ENCODE measurements at places on chromosomes 2 and 18.

DNA sequence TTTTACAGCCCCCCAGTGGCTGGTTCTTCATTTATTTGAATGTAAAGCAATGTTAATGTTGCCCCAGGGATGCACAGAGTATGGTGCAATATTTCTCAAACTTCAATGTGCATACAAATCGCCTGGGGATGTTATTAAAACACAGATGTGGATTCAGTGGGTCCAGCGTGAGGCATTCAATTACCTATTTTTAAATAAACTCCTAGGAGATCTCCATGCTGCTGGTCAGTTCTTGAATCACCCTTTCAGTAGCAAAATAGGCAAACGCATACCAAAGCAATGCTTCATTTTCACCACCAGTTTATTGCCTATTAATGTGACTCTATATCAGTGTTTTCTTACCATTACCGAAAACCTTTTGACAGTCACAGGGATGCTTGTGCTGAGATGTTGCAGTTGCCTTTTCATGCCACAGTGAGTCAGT is 530.7 kb downstream of the CBLN2 start:
- DNase-seq, result no peak

- no peak for DNase-seq
Measured at GRCh38 chr2:8465560-8465959, 216.3 kb upstream of the ID2 start.

DNA sequence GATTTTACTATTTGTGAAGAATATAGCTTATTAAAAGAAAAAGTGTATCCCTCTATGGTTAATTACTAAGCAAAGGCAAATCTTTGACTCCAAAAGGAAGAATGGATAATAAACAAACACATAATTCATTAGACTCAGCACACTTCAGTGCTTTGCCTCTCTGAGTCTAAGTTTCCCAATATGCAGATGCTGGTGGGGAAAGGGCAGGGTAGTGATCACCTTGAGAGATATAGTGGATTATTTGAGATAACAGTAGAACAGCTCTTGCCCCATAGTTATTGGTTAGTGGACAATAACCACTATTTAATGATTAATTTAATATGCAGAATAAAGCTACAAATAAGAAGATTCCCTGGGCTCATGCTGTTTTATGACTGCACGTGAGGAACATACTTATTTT is 98.2 kb upstream of the SLC8A1 start:
- DNase-seq, result no peak

DNA sequence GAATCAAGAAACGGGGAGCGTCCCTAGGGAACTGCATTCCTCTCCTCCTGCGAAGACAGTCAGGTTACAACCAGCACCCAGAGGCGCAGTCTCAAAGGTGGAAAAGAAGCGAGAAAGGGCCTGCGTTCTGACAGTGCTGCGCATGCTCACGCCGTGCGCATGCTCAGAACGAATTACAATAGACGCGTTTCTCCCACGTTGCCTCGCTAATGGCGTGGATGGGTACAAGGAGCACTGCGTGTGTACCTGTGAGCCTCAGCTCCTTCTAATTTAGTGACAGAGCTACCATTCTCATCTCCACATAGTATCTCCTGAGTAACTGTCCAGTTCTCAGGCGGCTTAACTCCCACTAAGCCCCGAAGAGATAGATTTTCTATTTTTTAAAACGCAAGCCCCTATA is 448.8 kb downstream of the TXNL1 start:
- DNase-seq, result no peak

- no peak for DNase-seq
Measured at GRCh38 chr18:79922971-79923411, 28.5 kb downstream of the SLC66A2 start.

DNA sequence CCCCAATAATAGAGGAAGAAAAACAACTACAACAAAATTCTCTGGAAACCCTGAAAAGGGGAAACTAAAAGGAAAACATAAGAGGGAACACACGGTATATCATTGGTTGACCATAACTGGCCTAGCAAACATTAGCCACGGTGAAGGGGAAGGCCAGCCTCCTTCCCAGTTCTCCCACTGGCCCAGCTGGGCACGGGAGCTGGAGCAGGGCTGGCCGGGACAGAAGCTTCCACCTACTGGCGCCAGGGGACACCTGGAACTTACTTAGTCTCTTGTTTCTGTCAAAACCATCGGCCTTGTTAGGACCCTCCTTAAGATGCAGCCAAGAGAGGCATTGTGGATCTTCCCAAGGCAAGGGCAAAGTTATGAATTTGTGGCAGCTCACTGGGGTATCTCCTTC is 56.1 kb upstream of the DLGAP1 start:
- DNase-seq, result no peak

GRCh38 chr18:26357960-26358359 is 131.7 kb downstream of the TAF4B start:
- DNase-seq, result no peak

DNA sequence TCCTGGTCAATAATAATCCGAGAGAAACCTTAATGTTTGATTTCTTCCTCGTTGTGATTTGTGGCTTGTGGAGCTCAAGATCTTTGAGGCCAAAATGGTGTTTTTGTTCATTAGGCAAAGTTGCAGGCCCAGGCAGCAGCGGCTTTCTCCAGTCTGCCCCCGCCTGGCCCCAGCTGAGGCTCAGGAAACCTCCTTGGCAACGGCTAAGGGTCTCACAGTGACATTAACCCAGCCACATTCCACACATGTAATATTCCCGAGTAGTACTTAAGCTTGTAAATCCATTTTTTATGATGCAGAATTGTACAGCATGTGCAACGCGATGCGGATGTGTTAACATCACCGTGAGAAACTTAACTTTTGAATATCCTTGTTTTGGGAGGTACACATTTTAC is 200.1 kb downstream of the BCL11A start:
- DNase-seq, result no peak

GRCh38 chr2:170953941-170954340 is 24.9 kb downstream of the GORASP2 start:
- DNase-seq, result no peak

GRCh38 chr18:58590839-58591238 is 38.1 kb downstream of the ALPK2 start:
- DNase-seq, result no peak

DNA sequence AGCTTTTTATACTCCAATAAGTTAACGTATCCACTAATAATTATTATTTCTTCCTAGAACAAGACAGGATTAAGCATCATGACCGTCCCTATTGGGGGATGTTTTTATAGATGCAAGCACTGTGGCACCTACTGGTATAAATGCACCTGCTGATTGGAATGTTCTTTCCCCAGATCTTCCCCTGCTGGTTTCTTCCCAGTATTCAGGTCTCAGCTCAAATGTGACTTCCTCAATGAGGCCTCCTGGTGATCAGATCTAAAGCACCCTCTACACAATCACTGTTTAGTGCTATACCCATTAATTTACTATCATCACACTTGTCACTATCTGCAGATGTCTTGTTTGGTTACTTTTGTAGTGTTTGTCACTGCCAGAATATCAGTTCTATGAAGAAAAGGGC is 3.9 kb upstream of the TYMS start:
- no peak for DNase-seq

GRCh38 chr2:216379977-216380376 is 7.7 kb upstream of the MARCHF4 start:
- DNase-seq, result no peak

- no peak for DNase-seq
Measured at GRCh38 chr18:64219517-64219916, 70.6 kb upstream of the LINC00305 start.

DNA sequence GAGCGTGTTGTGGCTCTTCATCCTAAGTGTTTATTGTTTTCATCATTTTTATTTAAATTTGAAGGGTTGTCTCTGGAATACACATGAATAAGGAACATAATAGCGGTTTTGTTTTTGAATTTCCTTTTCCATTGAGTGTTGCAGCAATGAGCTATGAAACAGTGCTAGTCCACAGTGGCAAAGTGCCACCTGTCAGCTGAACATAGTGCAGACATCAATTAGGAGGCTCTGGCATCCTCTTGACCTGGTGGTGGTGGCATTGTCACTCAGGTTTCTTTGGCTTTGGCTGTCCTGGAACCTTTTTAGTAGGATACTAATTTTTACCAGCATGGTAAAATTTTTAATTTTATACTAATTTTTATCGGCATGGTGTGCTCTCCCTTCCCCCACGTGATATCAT is 63.2 kb downstream of the UGGT1 start:
- no peak for DNase-seq

GRCh38 chr2:110886826-110887573 is 154.6 kb downstream of the ACOXL start:
- DNase-seq, result no peak

GRCh38 chr2:69309351-69310110 is 77.5 kb downstream of the GFPT1 start:
- peak; percentile 2 for DNase-seq

DNA sequence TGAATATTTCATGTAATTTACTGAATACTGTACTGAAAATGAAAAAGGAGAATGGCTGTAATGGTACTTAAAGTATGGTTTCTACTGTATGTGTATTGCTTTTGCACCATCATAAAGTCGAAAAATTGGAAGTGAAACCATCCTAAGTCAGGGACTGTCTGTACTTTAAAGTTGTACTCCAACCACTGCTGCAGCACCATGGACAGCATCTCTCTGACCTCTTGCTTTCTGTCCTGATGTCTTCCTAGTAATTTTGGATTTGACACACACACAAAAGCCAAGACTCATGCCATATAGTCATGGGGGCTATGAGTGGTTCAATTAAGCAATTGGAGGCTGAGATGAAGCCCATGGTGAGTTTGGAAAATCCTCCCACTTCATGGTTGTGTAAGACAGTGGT is 256.3 kb upstream of the PKDCC start:
- no peak for DNase-seq

- peak; percentile 1 for DNase-seq
Measured at GRCh38 chr2:193806088-193806774, 1611.5 kb upstream of the TMEFF2 start.

- DNase-seq, result no peak
Measured at GRCh38 chr2:1234731-1235308, 178.4 kb upstream of the TPO start.

DNA sequence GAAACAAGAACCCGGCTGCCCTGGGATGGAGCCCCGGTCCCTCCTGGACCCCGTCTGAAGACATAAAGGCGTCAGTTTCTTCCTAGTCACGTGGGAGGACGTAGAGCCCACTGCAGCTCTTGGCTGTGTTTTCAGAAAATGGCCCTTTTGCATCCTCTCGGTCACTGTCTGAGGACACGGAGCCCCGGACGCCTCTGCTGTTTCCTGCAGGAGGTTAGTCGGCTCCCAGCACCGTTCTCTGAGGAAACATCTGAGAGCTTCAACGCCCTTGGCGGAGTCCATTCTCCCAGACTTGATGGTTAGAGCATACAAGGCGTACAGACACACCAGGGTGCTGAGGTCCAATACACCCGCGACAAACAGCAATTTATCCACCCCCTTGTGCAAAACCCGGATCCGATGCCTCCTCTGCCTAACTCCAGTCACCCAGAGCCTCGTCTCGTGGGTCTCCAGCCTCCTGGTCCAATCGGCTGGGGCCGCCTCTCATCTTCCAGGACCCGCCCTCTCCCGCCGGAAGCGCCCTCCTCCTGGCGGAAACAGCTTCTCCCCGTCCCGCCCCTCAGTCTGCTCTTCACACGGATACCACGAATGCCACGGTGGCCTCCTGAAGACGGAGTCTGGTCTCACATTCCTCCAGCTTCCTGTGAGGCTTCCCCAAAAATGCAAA is 119.4 kb downstream of the TMEM18 start:
- DNase-seq, result no peak

DNA sequence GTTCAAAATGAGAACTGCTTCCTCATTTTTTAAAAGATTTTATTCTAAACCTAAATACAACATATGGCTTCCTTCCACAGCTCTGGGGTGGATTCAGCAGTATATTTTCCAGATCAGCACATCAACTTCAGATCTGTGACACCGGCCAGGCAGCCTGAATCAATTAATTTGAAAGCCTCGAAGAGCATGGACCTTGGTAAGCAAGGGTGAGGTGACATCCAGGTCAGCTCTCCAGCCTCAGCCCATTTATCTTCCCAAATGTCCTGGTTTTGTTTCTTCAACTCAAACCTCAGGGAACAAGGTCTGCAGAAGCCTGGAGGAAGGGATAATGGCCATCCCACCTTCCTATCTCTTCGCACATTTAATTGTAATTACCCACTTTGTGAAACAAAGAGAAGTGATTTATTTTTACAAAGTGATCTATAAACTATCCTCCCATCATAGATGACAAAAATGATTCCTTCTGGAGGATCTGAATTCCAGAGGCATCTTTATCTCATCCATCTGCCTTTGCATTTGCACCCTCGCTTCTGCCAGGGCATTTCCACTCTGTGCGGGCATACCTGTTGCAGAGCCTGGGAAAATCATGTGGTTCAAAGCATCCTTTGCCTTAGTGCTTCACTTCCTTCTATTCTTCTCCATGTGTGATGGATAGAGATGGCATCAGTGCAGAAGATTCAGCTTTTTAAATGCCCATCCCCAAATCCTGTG is 489.0 kb upstream of the NRP2 start:
- no peak for DNase-seq

GRCh38 chr2:10228611-10229365 is 73.9 kb upstream of the HPCAL1 start:
- no peak for DNase-seq

DNA sequence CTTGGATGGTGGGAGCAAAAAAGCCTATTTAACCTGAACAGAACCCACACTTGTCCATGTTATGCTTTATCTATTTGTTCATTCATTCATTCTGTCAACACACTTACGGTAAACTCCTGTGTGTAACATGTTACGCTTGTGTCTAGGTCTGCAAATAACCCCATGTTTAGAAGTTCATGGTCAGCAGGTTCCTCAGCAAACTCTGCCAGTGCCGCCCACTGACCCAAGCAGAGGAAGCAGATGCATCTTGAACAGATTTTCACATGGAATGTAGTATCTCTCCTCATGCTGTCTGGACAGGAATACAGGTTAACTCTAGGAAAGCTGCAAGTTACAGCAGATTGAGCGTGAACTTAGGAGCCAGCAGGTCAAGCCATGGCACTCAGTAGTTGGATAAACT is 213.7 kb upstream of the COPS8 start:
- DNase-seq, result no peak

GRCh38 chr2:134288814-134289213 is 34.9 kb downstream of the MGAT5 start:
- no peak for DNase-seq

DNA sequence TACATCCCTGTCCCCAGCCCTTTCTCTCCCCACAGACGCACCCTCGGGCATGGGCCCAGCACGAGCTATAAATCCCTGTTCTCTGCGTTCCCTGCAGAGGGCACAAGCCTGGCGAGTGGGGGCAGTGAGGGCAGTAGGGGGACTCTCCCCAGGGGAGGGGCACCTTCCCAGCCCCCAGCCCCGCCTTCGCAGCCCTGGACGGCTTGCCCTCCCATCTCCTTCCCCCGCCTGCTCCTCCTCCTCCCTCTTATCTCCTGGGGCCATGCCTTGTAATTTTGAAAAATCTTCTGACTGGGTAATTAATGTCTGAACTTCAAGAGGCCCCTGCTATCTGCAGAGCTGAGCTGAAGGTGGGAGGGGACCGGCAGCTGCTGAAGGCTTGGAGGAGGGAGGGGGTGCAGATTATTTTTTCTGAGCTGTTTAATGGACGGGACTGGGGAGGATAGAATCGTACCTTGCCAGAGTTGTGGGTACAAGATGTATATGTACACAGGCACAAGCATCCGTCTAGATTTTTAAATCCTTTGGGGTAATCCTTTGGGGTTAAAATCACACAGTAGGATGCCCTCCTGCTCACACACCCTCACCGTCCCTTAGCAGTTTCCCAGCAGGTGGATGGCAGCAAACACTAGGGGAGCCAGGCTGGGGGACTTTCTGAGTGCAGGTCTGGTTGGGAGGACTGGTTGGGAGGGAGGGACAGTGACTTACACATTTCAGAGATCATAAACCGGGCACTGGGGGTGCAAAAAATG is 121.9 kb downstream of the SMAD7 start:
- DNase-seq, result no peak

GRCh38 chr18:10860928-10861327 is 288.4 kb downstream of the PIEZO2 start:
- no peak for DNase-seq

GRCh38 chr18:78731398-78732032 is 248.1 kb upstream of the SALL3 start:
- DNase-seq, result no peak

Measured in midbrain (tissue), 1 donor.